Myocyte (in vitro differentiated cells): ENCODE measurements at places on chromosomes 3 and 15. TPM values are rescaled to one million over a fixed set of nuclear protein-coding genes. Genes with fewer than 3 reads are reported as not detected.
A peak's percentile ranks its signal among the peaks of the same experiment; 100 is the strongest.

- DNase-seq, result peak; percentile 61
Measured at GRCh38 chr15:62880278-62880677, 162.3 kb upstream of the TPM1 start.

GRCh38 chr15:47186075-47186474 lies 531.2 kb upstream of the SEMA6D start:
- DNase-seq, result no peak

Gene FILIP1L
- 10.8 and 14.4 TPM in 2 replicates for total RNA-seq

GRCh38 chr3:169390271-169390670 lies 273.2 kb downstream of the MECOM start:
- peak; percentile 9 for DNase-seq

DNA sequence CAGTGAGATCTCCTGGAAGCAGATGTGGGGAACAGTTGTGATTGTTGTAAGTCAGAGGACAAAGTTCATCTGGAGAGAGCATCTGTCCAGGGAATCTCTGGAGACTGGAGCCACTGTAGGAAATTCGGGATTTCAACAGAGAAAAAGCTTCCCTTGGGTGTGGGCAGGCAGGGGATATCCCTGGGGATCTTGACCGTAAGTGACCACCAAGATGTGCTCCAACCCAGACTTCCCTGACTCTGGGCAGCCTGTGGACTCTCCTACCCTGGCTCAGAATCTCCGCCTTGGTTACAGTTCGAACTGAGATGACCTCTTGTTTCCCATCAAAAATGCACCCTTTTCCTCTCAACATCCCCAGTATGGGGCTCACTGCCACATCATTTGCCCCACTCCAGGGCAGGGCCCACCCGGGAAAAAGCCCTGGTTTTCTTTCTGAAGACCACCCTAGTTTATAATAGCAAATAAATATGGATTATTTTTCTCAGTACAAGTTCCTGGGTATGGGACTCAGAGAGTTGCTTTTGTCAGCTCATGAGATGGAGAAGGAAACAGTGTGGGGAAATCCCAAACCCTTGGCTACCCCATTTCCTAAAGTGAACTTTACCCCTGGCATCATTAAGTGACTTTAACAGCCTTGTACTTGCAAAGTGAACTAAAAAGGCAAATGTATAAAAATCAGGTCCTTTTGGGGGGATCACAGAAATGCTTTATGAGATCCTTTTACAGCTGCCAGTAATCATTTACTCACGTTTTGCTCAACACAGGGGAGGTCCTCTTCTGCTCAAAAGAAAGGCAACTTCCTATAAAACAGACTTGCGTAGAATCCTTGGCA lies 89.9 kb downstream of the CCNL1 start:
- DNase-seq, result no peak

DNA sequence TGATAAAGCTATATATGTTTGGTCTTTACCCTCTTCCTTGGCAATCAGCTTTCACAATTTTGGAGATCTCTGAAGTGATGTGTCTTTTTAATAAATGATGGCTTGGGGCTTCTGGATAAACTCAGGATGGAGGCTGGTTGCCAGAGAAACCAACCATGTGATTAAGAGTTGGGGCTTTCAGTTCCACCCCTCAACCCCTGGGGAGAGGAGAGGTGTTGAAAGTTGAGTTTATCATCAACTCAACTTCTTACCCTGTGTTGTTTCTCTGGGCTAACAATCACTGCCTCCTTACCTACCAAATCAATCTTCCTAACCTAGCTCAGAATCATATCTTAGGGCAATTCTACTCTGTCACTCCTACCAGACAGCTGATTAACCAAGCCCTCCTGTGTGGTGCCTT lies 735.8 kb downstream of the ZPLD1 start:
- DNase-seq, result no peak

Gene KIF15
- 0.47 and 1.2 TPM in 2 replicates for total RNA-seq

GRCh38 chr3:72144773-72145505 lies 360.0 kb upstream of the PROK2 start:
- no peak for DNase-seq

GRCh38 chr3:32885283-32885901 lies 66.1 kb upstream of the CCR4 start:
- no peak for DNase-seq

DNA sequence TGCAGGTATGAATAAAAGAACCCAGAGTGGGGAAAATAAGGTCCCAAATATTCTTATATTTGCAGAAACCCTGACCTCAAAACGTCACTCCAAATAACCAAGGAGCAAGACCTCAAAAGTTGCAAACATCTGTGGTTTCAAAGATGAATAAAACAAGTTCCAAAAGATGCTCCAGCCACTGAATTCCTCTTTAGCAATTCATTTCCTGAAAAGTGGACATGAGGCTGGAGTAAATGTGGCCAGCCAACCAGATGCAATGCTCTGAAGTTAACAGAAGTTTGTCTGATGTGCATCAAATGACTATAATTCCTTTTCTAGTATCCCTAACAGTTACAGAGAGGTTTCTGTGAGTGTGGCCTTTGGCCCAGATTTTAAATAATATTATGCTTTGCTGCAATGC lies 71.2 kb upstream of the WNT5A start:
- DNase-seq, result no peak

DNA sequence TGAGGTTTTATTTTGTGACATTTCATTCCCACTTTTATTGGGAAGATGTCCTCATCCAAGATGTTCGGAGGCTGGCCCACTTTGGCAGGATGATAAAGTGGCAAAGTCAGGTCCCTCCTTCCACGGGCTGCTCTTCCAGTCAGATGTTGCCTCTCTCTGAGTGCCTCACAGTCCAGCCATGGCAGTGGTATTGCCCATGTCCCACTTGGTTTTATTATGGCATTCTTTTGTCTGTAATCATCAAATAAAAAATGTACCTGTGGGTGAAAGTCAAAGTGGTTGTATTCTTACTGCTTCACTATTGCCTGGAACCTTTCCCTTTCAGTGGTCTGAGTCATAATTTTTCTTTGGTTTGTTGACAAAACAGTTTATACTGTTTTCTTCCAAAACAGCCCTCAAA lies 20.2 kb downstream of the ARNT2 start:
- no peak for DNase-seq

Gene FGF12
- total RNA-seq, result 0.16 and 0.64 TPM in 2 replicates

- peak; percentile 3 for DNase-seq
Measured at GRCh38 chr3:95334461-95334860, 1271.6 kb downstream of the NSUN3 start.

DNA sequence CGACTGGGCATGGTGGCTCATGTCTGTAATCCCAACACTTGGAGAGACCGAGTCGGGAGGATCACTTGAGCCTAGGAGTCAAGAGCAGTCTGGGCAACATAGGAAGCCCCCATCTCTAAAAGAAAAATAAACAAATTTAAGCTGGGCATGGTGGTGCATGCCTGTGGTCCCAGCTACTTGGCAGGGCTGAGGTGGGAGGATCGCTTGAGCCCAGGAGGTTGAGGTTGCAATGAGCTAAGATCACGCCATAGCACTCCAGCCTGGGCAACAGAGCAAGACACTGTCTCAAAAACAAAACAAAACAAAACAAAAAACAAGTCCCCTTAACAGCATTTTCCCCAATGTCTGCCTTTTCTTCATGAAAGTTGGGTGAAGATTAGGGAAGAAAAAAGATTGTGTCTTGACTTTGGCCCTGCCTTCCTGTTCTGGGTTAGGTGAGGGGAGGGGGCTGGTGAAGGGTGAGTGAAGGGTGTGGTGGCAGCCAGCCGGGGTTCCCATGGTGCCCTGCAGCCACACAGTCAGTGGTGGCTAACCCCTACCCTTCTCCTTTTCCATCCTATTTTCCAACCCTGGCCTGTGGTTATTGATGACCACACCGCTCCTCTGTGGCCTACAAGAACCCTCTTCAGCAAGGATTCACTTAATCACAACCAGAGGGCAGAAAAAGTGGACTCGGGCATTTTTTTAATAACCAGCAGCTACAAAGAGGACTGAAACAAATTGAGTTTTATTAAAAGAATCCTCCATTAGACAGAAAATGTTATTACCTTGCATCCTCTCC lies 28.4 kb upstream of the SMAD3 start:
- peak; percentile 90 for DNase-seq

DNA sequence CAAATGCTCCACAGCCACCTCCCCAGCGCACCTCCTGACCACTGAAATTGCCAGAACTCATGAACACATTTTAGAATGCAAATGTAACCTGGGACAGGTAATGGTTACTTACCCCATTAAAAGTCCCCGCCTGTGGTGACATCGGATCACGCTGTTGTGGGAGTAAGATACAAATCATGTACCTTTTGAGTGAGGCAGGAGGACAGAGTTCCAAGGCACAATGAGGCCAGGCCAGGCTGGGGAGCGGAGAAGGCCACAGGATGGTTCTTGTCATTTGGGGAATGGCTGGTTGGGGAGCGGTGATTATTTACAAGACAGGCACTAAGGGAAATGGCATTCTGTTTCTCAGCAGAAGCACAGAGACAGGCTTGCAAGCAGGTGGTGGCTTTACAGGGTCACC lies 490.0 kb downstream of the EDEM1 start:
- no peak for DNase-seq

Gene ANAPC13
- 177 and 210 TPM in 2 replicates for total RNA-seq

DNA sequence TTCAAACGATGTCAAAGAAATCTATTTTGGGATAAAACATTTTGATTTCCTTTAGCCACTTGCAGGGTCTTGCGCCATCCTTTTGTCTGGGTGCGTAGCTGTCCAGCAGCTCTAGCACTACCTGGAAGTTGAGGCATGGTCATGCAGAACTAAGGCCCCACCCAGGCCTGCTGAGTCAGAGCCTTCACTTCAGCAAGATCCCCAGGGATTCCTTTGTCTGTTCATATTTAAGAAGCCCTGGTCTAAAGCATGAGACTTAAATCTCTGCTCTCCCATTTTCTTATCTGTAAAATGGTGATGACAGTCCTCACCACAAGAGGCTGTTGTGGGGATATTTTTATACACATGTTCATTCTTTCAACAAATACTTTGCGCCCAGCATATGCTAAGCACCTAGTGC lies 99.0 kb upstream of the CTDSPL start:
- DNase-seq, result no peak

GRCh38 chr3:42847731-42848130 lies 27.9 kb downstream of the CYP8B1 start:
- DNase-seq, result peak; percentile 56

- no peak for DNase-seq
Measured at GRCh38 chr3:62249855-62250543, 123.4 kb downstream of the FEZF2 start.

DNA sequence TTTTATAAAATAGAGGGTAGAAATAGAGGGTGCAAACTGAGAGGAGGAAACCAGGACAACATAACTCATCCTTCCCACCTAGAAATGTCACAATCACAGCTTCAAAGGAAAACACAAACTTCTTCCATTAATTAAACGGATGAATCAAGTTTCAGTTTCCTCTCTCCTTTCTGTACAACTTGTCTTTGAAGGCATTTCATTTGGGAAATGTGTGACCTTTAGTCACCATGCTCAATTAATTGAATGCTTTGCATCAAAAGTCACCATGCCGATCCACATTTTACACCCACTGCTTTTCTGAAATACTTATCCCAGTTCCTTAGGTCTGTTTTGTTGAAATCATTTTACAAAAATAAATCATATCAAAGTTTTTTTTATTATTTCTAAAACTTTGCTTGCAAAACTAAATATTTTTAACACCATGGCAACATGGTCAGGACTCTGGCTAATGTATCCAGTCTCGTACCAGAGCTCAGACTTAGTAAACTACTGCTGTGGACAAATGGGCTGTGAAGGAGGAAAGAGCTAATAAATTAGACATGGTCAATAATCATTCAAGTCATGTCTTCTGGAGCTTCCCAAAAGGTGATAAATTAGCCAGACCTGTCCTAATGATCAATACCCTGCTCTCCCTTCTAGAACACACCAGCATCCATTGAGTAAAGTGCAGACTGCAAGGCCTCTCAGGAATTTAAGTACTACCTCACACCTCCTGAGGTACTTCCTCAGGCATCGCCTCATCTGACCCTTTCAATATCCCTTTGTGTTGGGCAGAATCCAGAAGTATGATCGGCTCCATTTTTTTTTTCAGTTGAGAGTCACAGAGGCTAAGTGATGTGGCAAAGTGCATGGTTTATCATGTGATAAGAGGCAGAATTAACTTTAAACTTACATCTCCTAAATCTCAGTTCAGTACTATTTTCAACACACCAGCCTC lies 161.3 kb downstream of the GREM1 start:
- no peak for DNase-seq

Gene DNAJA4
- 9.8 and 11.6 TPM in 2 replicates for total RNA-seq

DNA sequence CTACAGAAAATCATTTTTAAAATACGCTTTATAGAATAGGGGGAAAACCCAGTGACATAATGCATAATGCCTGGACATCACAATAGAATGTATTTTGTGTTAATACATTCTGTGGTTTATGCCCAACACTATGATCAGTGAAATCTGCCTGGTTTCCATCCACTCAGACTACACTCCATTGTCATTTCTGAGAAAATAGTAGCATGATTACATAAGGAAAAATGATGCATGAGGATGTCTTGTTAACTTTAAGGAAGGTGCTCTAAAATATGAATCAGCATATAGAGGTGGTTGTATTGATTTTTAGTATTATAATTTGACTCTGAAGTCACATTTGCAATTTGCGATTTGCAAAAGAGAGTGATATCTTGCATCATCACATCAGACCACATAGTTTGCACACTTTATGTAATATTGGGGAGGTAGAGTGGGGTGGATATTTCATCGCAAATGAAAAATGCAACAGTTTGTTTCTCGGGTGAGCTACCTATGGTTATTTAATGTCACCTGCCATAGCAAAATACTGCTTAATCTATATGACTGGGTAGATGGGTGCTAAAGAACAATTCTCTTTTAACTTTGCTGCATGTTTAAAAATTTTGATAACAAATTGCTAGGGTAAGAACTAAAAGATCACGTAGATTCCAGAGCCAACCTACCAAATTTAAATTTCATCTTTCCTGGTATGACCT lies 403.9 kb downstream of the IL5RA start:
- DNase-seq, result no peak

Gene CLDN1
- total RNA-seq, result 0.40 and 0.62 TPM in 2 replicates

DNA sequence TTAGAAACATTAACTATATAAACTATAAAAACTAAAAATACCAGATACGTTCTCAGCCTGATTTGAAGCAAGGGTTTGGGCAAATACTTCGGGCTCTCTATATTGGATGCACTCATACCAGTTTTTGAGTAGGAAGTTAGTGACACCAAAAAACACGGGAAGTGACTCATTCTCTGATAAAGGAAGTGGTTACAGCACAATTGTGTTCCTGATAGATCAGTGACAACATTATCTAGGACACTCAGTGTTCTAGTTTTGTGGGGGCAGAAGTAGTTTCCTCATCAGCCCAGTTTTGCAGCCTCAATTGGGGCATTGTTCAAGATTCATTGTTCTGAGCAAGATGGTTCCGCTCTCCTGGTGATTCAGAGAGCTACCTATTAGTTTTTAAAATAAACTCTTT lies 469.6 kb upstream of the DPPA4 start:
- peak; percentile 9 for DNase-seq

DNA sequence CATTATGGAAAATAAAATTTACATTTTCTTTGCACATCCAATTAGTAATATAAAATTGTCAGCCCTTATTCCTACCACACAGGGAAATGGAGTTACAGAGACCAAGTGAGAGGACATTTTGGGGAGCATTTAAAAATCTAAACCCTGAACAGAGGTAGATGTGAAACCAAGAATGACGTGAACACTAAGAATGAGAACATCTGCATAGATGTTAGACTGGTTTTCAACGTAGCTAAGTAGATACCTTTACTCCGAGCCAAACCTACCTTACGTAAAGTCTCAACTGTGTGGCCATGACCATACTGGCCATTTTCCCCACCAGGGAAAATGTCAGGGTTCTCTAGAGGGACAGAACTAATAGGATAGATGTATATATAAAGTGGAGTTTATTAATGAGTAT lies 51.4 kb upstream of the THBS1 start:
- DNase-seq, result no peak
